ENCODE measurements at places on chromosomes 4 and X.

- DNase-seq = no peak
- H3K36me3 ChIP-seq = no peaks in the 10 kb centered on the region
- no peak overlapping the region for H3K27ac ChIP-seq
- no peaks in the 10 kb centered on the region for H3K4me1 ChIP-seq
- no peak overlapping the region for H3K4me3 ChIP-seq
- H3K27me3 ChIP-seq = peaks cover 2% of the 10 kb centered on the region
Measured at GRCh38 chr4:2832309-2832980, 11.2 kb upstream of the ADD1 start.

GRCh38 chr4:40559585-40560465 is 69.8 kb downstream of the RBM47 start:
- no peak overlapping the region for H3K4me3 ChIP-seq
- DNase-seq = no peak
- H3K27ac ChIP-seq = no peak overlapping the region
- peaks cover 2% of the 10 kb centered on the region for H3K27me3 ChIP-seq

DNA sequence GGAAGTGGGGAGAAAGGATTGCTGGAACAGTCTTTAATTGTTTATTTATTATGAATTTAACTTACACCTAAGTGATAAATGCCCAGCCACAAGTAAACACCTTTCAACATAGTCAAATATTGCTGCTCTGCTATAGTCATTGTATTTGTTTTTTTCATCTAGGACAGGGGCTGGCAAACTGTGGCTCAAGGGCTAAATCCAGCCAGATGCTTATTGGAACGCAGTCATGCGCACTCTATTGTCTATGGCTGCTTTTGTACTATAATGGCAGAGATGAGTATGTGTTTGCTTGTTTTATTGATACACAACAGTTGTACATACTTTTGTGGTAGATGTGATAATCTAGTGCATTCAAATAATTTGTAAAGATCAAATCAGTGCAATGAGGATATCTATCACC is 95.3 kb downstream of the ZAR1 start:
- no peak overlapping the region for H3K4me3 ChIP-seq
- H3K4me1 ChIP-seq = no peaks in the 10 kb centered on the region
- no peak overlapping the region for H3K27ac ChIP-seq
- H3K27me3 ChIP-seq = no peaks in the 10 kb centered on the region
- no peak for DNase-seq
- peaks cover 4% of the 10 kb centered on the region for H3K36me3 ChIP-seq

DNA sequence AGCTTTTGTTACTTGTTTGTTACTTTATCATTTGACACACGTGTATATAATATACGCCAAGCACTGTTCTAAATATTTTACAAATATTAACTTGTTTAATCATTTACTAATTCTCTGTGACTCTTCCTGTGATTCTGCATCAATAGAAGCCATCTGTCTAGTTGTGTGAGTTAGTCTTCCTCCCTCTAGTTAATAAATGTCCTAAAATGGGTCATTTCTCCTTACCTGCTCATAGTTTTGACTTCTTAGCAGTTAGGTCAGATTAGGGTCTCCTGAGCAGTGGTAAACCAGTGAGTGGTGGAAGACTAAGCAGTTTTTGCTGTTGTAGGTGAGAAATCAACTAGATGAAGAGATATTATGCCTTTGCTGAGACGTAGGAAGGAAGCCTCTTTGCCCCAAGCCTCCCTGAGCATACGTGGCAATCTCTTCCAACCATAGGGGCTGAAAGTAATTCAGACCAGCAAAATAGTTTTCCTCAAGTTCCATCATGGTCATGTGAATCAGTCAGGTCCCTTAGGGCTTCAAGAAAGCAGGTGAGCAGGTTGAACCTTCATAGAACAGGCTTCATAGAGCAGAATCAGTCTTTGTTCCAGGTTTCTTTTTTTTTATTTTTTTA is 38.7 kb upstream of the THOC2 start:
- H3K4me3 ChIP-seq = no peak overlapping the region
- DNase-seq = no peak
- no peak overlapping the region for H3K27ac ChIP-seq

DNA sequence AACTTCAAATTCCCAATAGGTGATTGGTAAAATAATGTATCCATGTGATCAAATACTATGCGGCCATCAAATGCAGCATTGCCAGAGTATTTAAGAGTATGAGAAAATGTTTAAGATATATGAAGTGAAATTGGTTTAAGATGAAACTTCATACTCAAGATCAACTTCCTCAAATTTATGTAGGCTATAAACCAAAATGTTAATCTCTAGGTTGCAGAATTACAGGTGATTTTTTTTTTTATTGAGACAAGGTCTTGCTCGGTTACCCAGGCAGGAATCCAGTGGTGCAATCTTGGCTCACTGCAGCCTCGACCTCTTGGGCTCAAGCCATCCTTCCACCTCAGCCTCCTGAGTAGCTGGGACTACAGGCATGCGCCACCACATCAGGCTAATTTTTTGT is 25.3 kb downstream of the ACSL4 start:
- DNase-seq = no peak
- H3K36me3 ChIP-seq = no peaks in the 10 kb centered on the region
- H3K27ac ChIP-seq = no peak overlapping the region
- no peak overlapping the region for H3K4me3 ChIP-seq

DNA sequence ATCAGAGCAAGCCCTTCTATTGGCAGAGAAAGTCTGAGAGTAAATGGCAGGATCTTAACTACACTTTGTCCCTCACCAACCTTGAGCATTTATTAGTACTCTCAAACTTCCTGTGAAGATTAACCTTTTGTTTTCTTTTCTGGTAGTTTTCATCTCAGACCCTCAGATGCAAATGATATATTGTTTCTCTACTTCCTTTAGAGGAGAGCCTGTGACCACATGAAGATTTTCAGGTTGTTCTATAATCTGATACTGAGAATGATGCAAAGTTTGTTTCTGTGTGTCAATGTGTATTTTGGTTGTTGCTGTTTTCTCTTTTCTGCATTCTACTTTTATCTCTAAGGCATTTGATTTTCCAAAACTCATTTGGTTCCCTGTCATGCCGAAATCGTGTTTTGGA is 165.8 kb upstream of the CYSLTR1 start:
- H3K4me1 ChIP-seq = no peaks in the 10 kb centered on the region
- DNase-seq = no peak
- H3K36me3 ChIP-seq = no peaks in the 10 kb centered on the region
- no peak overlapping the region for H3K4me3 ChIP-seq
- no peaks in the 10 kb centered on the region for H3K27me3 ChIP-seq
- H3K27ac ChIP-seq = no peak overlapping the region

DNA sequence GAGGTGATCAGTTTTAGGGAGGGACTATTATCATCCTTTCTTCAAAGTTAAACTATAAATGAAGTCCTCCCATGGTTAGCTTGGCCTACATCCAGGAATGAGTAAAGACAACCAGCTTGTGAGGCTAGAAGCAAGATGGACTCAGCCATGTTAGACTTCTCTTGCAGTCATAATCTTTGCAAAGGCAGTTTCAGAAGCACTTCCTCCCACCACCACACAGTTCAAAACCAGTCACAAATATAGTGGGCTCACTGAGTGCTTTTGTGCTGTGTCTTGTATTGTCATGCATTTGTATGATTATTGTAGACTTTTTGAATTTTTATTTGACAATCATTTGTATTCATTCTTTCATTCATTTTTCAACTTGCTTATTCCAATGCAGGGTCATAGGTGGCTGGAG is 204.5 kb downstream of the ZNF674 start:
- H3K4me3 ChIP-seq = no peak overlapping the region
- H3K36me3 ChIP-seq = no peaks in the 10 kb centered on the region
- no peaks in the 10 kb centered on the region for H3K4me1 ChIP-seq
- no peak overlapping the region for H3K27ac ChIP-seq

DNA sequence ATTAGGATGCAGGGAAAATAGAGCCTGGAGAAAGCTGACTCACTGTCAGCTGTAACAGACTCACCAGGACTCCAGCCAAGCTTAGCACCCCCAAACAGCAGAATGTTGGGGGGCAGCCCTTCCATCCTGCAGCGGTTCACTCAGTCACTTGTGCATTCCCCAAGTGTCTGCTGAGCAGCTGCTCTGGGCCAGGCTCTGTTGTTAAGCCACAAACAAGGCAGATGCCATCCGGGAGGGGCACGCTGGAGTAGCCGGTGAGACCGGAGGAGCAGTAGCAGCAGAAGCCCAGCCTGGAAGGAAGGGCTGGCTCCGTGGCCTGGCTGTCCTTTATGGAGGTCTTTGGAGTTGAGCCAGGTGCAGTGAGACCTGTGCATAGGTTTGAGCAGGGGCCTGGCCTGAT is 22.0 kb downstream of the CCNQ start:
- peak overlapping the region; percentile 52 for H3K27ac ChIP-seq
- H3K36me3 ChIP-seq = no peaks in the 10 kb centered on the region
- no peak for DNase-seq

- peaks cover 3% of the 10 kb centered on the region for H3K27me3 ChIP-seq
- peaks cover 3% of the 10 kb centered on the region for H3K4me1 ChIP-seq
- H3K4me3 ChIP-seq = no peak overlapping the region
- DNase-seq = no peak
- H3K36me3 ChIP-seq = no peaks in the 10 kb centered on the region
Measured at GRCh38 chr4:6123541-6123940, 76.8 kb downstream of the JAKMIP1 start.

- no peak overlapping the region for H3K4me3 ChIP-seq
- DNase-seq = no peak
- no peak overlapping the region for H3K27ac ChIP-seq
- H3K36me3 ChIP-seq = no peaks in the 10 kb centered on the region
- H3K27me3 ChIP-seq = peaks cover 7% of the 10 kb centered on the region
- peaks cover 2% of the 10 kb centered on the region for H3K4me1 ChIP-seq
Measured at GRCh38 chr4:56440983-56441382, 4.9 kb downstream of the PAICS start.

GRCh38 chr4:166277401-166277800 is 404.4 kb downstream of the TLL1 start:
- no peaks in the 10 kb centered on the region for H3K4me1 ChIP-seq
- no peaks in the 10 kb centered on the region for H3K27me3 ChIP-seq
- no peak for DNase-seq
- H3K36me3 ChIP-seq = no peaks in the 10 kb centered on the region

DNA sequence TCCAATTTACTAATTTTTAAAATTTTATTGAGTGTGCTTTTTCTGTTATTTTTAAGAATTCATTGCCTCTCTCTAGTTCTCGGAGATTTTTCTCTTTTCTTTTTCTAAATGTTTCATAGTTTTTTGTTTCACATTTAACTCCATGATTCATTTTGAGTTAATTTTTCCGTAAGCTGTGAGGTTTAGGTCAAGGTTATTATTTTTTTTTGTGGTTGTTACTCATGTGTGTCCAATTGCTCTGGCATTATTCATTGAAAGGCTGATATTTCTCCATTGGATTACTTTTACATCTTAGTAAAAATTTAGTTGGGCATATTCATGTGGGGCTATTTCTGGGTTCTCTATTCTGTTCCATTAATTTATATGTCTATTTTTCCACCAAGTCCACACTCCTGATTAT is 220.8 kb downstream of the MID1IP1 start:
- no peaks in the 10 kb centered on the region for H3K4me1 ChIP-seq
- no peaks in the 10 kb centered on the region for H3K36me3 ChIP-seq
- no peaks in the 10 kb centered on the region for H3K27me3 ChIP-seq
- no peak for DNase-seq

DNA sequence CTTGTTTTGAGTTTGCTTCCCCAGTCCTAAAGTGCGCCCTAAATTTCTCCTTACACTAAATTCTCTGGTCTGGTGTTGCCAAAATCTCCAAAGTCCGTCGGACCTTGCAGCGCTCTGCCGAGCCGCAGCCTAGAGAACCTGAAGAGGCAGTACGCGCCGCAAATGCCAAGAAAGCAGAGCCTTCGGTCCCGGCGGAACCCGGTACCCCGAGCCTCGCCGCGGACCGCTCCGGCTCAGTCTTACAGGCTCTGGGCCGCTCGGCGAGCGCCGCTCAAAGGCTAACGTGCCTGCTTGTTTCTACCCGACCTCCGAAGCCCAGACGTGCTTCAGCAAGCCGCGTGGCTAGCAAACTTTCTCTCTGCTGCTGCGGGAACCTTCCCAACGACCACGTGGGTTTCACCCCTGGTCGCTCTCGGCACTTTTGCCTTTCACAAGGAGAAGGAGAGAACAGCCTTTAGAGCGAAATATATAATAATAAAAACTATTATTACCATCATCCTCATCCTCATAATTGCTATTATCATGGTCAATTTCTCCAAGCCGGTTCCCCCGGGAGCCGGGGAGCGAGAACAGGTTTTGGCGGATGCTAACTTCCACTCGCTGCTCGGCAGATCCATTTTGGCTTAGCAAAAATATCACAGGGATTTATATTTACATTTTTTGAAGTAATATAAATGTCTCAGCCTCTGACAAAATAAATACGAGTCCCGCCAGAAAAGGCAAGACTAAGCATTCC is 2.2 kb upstream of the HTR2C start:
- peak; percentile 19 for DNase-seq
- H3K4me3 ChIP-seq = peak overlapping the region; percentile 57
- peaks cover 2% of the 10 kb centered on the region for H3K4me1 ChIP-seq
- no peaks in the 10 kb centered on the region for H3K36me3 ChIP-seq

- H3K4me1 ChIP-seq = no peaks in the 10 kb centered on the region
- H3K27ac ChIP-seq = no peak overlapping the region
- H3K36me3 ChIP-seq = no peaks in the 10 kb centered on the region
- no peak for DNase-seq
- H3K4me3 ChIP-seq = no peak overlapping the region
- peaks cover 1% of the 10 kb centered on the region for H3K27me3 ChIP-seq
Measured at GRCh38 chrX:72100051-72100755, 31.5 kb downstream of the RTL5 start.

GRCh38 chrX:34631479-34632220 is 25.4 kb downstream of the TMEM47 start:
- no peaks in the 10 kb centered on the region for H3K36me3 ChIP-seq
- no peaks in the 10 kb centered on the region for H3K4me1 ChIP-seq
- H3K27ac ChIP-seq = no peak overlapping the region

DNA sequence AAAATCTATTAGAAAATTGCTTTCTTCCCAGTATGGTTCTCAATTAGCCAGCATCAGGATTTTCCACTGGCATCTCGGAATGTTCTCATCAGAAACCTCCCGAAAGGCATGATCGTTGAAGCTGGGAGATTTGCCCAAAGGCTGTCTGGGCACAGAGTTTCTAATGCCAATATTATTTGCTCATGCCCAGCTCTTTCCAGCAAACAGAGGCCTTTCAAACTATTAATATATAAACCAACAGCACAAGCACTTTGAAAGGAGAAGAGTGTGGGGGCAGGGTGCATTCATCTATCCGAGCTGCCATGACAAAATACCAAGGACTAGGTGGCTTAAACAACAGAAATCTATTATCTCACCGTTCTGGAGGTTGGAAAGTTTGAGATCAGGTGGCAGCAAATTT is 88.3 kb upstream of the MSX1 start:
- H3K27ac ChIP-seq = no peak overlapping the region
- no peak for DNase-seq
- no peaks in the 10 kb centered on the region for H3K4me1 ChIP-seq
- H3K36me3 ChIP-seq = peaks cover 5% of the 10 kb centered on the region
- no peak overlapping the region for H3K4me3 ChIP-seq

DNA sequence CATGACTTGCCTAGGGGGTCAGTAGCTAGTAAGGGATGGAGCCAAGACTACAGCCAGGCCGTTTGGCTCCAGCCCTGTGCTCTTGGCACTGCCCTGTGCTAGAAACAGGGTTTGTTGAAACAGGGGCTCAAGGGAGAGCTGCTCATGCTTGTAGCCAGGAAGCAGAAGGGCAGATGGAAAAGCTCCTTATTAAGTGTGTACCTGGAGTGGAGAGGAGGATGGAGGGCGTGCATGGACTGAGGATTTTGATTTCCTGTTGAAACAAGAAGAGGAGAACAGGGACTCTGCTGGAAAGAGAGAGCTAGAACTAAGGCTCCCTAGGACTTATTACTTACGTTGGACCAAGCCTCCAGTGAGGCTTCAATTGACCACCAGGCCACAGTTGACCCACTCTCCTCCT is 363.0 kb downstream of the MID1IP1 start:
- DNase-seq = no peak
- no peaks in the 10 kb centered on the region for H3K36me3 ChIP-seq
- peaks cover 9% of the 10 kb centered on the region for H3K27me3 ChIP-seq
